ENCODE measurements at places on chromosomes 12 and 14. TPM values are rescaled to one million over a fixed set of nuclear protein-coding genes. Genes with fewer than 3 reads are reported as not detected.

- peak; percentile 82 for DNase-seq
Observed at GRCh38 chr14:70807898-70808415, 1.4 kb downstream of the MAP3K9 start.

FAIM2 gene
- total RNA-seq, result 0.56 TPM

DNA sequence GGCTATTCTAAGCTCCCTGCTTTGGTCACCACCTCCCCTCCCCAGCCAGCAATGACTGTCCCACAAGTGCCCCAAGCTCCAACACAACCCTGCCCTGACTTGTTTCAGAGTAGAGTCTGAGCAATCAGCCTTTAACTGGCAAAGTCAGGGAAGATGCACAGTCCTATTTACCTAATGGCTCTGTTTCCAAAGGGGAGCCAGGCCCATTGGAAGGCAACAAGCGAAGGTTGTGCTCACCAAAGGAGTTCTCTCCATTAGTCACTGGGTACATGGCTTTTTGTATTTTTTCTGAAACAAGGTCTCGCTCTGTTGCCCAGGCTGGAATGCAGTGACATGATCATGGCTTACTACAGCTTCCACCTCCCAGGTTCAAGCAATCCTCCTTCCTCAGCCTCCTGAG is 267.1 kb upstream of the CRY1 start:
- DNase-seq, result no peak

GRCh38 chr14:64729386-64730060 is 25.3 kb downstream of the PLEKHG3 start:
- DNase-seq, result no peak

GRCh38 chr12:95573951-95574576 is 22.8 kb upstream of the USP44 start:
- no peak for DNase-seq

DNA sequence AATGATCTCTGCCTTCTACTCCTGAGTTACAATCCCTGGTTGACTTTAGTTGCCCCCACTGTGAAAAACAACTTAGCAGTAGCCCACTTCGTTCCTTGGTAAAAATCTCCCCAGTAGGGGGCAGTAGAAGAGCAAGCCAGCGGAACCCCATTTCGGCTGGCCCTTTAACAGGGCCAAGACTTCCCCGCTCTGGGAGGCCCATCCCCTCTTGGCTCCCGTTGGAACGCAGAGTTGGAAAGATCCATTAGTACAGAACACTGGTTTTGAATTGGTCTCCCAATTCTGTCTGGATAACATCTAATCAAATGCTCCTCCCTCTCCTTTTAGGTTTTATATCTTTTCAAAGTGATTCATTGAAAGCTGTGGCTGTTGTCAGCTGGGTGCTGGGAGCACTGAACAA is 1133.3 kb downstream of the BCL11B start:
- DNase-seq, result peak; percentile 74

GRCh38 chr14:54890788-54891187 is 11.8 kb downstream of the GCH1 start:
- DNase-seq, result no peak

- DNase-seq, result no peak
Observed at GRCh38 chr12:92929983-92930382, 888 bp upstream of the EEA1 start.

SLC17A8 gene
- not detected for total RNA-seq

Data from activated CD8-positive, alpha-beta T cell treated with anti-CD3 and anti-CD28 coated beads for 36 hours (primary cell).